ENCODE measurements at places on chromosomes 2 and 18.

GRCh38 chr2:242051463-242051862, 181.9 kb downstream of the RTP5 start:
- DNase-seq, result no peak

DNA sequence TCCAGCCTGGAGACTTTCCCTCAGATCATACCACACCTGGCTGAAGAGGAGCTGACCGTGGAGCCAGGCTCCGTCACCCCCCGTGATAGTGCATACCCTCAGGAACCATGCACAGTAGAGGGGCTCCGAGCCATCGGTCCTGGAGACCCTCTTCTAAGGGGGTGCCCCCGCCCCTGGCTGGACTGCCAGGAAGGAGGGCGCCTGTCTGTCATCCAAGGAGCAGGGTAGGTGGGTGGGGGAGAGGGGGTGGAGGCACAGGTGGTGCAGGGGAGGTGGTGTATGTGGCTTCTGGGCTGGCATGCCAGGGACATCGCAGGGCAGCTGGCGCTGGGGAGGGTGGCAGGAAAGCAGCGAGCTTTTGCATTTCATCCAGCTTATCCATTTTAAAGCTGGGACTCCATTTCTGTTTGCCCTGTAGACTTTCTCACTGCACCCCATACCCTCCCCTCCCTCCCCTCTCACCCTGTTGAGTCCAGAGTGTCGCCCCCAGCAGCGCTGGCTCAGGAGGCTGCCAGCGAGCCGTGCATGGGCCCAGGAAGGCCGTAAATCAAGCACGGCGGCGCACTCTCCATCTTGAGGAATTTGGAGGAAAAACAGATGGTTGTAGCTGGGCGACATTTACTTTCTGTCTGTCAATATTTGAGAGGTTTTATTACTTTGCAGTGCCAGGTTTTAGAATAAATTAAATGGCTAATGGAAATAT, 56.2 kb upstream of the HS6ST1 start:
- DNase-seq, result no peak

DNA sequence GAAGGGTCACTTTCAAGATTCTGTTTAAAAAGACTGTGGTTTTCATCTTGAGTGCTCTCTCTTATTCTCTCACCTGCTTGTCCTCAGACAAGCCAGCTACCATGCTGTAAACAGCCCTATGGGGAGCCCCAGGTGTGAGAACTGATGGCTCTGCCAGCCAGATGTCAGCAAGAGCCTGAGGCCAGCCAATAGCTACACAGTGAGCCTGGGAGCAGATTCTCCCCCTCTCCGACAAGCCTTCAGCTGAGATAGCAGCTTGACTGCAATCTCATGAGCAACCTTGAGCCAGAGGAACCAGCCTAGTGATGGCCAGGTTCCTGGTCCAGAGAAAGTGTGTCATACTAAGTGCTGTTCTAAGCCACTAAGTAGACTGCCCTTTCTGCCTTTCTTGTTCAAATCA, 272.1 kb downstream of the NAPG start:
- DNase-seq, result no peak

DNA sequence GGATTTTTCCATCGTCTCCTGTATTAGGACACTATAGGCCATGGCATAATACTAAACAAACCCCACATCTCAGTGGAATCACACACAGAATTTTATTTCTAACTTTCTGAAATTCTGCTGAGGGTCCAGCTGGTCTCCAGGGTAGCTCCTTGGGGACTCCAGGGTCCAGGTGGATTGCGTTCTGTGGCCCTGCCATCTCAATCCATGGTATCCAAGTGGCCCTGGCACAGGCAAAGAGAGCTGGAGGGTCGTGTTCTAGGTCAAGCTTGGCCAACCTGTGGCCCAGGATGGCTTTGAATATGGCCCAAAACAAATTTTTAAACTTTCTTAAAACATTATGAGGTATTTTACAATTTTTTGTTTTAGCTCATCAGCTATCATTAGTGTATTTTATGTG, 134.6 kb downstream of the CTIF start:
- DNase-seq, result no peak

- no peak for DNase-seq
Measured at GRCh38 chr2:26687801-26688200, 4.7 kb upstream of the KCNK3 start.

Data from mucosa of gallbladder (tissue), 1 donor.